Epithelial cell of proximal tubule (primary cell): ENCODE measurements at places on chromosomes 11 and 22. TPM values are rescaled to one million over a fixed set of nuclear protein-coding genes. Genes with fewer than 3 reads are reported as not detected.

OR8D4 gene
- not detected in 2 replicates for total RNA-seq

OR8H3 gene
- not detected in 2 replicates for total RNA-seq

CYTH4 gene
- total RNA-seq, result 0.07 TPM in 1 of 2 replicates, not detected in the other

LRRC74B gene
- total RNA-seq, result not detected in 2 replicates

DNA sequence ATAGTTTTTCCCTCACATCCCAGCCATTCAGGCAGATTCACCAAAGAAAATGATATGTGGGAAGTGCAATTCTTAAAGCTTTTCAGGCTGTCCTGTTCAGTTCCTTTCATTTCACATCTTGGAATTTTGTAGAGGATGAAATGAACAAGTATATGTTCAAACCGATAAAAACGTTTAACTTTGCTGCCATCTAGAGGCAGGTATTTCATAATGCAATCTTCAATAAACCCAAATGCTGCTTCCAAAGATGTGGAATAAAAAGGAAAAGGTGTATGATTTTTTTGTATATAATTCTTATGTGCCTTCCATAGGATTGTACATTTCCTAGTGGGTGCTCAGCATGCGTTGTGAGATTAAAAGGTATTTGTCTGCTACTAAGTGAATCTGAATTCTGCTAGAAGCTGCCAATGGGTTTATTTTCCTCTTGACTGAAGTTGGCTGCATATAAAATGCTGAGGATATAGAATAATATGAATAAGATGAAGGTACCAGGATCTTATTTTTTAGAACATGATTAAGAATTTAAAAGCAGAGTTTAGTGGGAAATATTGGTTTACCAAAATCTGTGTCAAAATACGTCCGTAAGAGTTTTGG is 199.3 kb downstream of the PGR start:
- DNase-seq, result no peak

GRCh38 chr11:64305691-64306562 is 603 bp downstream of the ESRRA start:
- no peak for DNase-seq

DNA sequence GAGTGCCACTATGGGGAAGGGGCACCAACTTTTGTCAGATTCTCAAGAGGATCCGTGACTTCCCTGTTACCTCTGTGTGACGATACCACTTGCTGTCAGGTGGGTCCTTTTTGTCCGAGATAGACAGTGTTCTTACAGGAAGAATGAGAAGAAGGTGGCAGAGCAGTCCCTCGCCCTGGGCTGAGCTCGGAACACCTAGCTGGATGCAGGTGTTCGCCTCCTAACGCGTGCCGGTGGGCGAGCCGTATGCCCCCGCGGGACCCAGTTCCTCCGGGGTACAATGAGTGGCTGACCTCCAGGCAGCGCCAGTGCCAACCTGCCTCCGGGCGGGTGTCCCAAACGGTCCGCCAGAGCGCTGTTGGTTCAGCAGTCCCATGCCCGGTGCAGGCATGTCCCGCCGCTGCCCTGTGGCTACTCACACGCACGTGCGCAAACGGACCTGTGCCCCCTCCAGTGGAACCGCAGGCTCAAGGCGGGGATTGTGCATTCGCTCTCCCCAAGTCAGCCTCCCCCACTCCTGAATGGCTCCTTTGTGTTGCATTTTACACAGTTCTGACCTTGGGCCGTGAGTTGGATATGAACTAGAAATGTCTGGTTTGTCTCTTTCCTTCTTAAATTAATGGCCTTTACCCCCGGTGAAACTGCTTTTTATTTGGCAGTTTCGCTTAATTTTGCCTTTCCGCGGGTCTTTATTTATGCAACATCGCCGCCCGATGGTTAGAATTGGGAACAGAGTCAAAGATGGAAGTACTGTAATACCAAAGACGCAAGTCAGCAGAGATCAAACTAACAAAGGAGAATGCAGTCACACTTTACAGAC is 1.1 kb upstream of the ABTB2 start:
- no peak for DNase-seq

- no peak for DNase-seq
These were observed 72.1 kb downstream of the LRRC32 start for GRCh38 chr11:76598426-76598839.

DNA sequence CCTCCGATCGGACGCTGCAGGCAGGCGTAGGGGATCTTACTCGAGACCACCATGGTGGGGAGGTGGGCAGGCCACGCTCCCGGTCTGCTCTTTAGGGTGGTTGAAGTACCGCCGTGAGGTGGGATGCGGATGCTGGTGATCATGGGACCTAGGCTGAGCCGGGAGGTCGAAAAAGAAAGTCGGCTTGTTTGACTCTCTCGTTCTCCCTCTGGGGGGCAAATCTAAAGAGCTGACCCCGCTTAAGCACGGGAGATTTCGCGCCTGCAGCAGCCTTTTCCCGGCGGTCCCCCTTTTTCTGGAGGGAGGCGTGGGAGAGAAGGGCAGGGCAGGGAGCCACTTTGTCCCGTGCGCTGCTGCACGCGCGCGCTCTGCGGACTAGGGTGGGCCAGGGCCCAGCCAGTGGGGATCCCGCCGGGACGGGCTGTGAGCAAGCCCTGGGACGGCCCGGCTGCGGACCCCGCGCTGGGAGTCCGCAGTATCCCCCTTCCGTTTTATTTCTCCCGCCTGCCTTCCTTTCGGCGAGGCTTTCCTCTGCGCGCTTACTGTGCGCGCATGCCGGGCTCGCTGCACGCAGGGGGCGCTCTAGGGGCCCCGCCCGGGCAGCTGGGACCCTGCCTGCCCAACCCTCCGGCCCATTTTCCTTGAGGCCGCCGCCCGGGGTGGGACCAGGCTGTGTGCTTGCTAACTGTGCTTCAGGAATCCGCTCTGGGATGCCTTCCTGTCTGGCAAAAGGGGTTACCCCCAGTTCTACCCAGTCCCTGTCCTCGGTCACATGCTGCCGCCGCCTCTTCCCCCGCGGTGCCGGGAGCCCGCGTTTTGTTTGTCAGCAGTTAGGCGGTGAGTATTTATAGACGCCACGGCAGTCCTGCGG is 81.0 kb downstream of the PRR5L start:
- no peak for DNase-seq

GRCh38 chr11:76234416-76235232 is 28.3 kb upstream of the WNT11 start:
- DNase-seq, result no peak

- no peak for DNase-seq
These were observed 993 bp downstream of the RELA start for GRCh38 chr11:65661599-65662246.

DNA sequence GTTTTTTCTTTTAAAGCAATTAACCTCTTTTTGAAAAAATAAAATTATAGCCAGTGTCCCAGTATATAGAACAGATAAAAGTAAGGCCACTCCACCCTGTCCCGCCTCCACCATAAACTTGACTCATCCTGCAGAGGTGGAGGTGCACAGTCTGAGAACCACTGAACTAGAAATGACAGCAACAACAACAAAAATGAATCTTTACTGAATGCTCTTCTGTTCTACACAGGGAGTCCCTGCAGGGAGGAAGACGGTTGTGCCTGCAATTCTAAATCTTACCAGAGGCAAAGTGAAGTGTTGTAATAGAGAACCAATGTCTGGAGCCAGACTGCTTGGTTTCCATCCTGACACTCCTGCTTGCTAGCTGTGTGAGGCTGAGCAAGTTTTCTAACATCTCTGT is 162.3 kb downstream of the FBXO7 start:
- no peak for DNase-seq

DNA sequence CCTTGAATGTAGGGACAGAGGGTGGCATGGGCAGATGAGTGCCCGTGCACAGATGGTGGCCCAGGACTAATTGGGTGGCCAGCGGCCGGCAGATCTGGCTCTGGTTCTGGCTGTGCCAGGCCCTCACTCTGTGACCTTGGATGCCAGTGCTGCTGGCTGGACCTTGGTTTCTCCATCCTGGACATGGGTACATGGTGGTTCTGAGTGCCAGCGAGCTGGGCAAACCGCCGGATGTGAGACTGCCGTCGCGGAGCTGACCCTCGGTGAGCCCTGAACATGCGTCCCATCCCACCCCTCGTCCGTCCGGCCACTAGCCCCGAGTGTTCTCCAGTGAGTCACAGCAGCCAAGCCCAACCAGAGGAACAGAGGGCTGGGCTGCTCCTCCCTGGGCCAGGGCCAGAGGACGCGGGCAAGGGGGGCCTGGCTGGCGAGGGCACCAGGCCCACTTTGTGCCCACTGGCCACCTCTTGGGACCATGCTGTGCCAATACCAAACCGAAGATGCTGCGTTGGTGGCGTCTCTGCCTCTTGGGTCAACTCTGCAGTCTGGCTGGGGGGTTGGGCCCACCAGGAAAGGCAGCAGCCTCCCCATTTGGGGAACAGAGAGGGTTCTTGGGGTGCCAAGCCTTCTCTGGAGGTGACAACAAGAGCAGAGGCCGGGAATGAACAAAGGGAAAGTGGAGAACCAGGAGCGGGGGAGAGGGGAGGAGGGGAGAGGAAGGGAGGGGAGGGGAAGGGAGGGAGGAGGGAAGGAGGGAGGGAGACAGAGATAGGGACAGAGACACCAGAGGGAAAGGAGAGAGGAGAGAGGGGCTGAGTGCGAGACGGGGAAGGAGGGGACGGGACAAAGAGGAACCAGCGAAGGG is 10.7 kb downstream of the LSP1 start:
- DNase-seq, result no peak

DNA sequence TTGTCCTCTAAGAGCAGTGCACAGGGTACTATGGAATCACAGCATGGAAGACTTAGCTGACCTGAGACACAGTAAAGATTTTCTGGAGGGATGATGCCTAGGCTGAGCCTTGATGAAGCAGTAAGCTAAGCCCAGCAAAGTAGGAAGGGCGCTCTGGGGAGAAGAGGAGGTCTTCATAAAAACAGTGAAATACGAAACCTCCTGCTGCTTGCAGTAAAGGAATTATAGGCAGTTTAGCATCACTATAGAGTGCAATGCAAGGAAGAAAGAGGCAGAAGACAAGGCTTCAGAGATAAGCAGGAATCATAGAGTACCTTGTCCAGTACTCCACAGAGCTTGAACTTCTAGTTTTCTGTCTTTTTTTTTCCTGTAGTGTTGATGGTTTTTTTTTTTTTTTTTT is 555.7 kb upstream of the CADM1 start:
- no peak for DNase-seq

GRCh38 chr11:107430525-107430924 is 27.1 kb downstream of the CWF19L2 start:
- no peak for DNase-seq

GRCh38 chr11:67006029-67006884 is 16.7 kb upstream of the SYT12 start:
- no peak for DNase-seq

GRCh38 chr11:80414181-80415165 is 973.6 kb upstream of the TENM4 start:
- DNase-seq, result no peak

- DNase-seq, result no peak
These were observed 57.3 kb downstream of the PIK3C2A start for GRCh38 chr11:17150521-17150920.

DNA sequence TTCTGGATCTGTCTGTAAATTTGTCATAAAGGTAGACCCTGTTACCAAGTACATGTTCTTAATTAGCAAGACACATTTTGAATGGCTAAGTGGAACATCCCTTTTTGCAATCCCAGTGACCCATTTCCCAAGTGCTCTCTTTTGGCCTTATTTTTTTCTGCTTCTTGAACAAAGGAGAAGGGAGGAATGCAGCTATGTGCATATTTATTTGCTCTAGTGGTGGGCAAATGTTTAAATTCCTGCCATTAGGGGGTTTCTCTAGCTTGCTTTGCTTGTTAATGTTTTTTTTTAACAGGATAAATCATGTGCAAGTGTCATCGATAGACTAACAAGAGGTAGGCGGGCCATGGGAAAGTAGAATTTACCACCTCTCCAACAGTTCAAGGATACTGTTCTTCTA is 135.7 kb downstream of the COMMD9 start:
- DNase-seq, result no peak
